ENCODE measurements at places on chromosomes 4 and X. TPM values are rescaled to one million over a fixed set of nuclear protein-coding genes. Genes with fewer than 3 reads are reported as not detected.
A peak's percentile ranks its signal among the peaks of the same experiment; 100 is the strongest.

Gene SLC10A4
- polyA plus RNA-seq, result 0.54 TPM

Gene MAOB
- polyA plus RNA-seq, result 60.5 TPM

Gene REPS2
- polyA plus RNA-seq, result 11.8 TPM

Gene AP1S2
- polyA plus RNA-seq, result 64.9 TPM

Gene CT83
- not detected for polyA plus RNA-seq

Gene RHOXF2
- not detected for polyA plus RNA-seq

Gene IL2RG
- 1.4 TPM for polyA plus RNA-seq

Gene PROM1
- 49.1 TPM for polyA plus RNA-seq

Gene IL13RA1
- polyA plus RNA-seq, result 69.6 TPM

Gene PAGE1
- not detected for polyA plus RNA-seq

Gene SHROOM4
- 17.4 TPM for polyA plus RNA-seq

Gene LARP7
- 125 TPM for polyA plus RNA-seq

Gene PABPC5
- polyA plus RNA-seq, result 5.5 TPM

Gene HGFAC
- 0.78 TPM for polyA plus RNA-seq

Gene GLOD5
- 1.6 TPM for polyA plus RNA-seq

Gene VAMP7
- 45.6 TPM for polyA plus RNA-seq

Gene VSIG1
- polyA plus RNA-seq, result 0.69 TPM

Gene IDUA
- 17.4 TPM for polyA plus RNA-seq

DNA sequence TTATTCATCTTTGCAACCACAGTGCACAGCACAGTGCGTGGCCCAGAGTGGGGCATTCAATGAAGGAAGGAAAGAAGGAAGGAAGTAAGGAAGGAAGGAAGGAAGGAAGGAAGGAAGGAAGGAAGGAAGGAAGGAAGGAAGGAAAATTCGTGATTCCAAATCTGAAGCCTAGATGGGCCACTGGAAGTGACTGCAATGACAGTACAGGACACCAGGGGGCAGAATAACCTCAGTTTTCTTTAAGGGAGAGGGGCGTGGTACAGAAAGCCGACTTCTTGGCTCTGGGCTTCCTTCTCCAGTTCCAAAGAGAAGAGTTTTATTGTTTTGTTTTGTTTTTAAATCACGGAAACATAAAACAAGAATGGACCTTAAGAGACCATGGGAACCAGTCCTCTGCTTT is 47.8 kb downstream of the APLN start:
- no peak for DNase-seq

DNA sequence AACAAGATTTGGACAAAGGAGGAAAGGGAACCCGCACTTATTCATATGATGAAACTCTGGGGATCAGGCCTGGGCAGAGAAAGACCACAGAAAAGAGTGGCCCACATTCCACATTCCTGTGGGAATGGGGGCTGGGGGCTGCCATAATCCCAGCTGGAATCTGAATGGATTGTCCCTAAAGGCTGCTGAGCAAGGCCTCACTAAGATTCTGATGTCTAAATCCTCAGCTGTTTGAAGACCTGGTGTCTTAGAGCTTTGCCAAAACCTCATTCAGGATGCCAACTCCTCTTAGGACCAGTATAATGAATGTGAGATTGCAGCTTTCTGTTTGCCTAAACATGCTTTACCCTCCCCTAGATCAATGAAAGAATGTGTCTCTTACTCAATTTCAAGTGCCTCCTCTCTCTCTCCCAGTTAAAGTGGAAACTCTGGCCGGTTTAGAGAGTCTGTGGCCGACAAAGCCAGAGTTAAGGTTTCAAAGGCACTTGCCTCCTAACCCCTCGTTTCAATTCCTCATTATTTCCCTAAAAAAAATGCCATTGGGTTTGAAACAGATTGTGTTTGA is 33.3 kb upstream of the GPC4 start:
- DNase-seq, result no peak

DNA sequence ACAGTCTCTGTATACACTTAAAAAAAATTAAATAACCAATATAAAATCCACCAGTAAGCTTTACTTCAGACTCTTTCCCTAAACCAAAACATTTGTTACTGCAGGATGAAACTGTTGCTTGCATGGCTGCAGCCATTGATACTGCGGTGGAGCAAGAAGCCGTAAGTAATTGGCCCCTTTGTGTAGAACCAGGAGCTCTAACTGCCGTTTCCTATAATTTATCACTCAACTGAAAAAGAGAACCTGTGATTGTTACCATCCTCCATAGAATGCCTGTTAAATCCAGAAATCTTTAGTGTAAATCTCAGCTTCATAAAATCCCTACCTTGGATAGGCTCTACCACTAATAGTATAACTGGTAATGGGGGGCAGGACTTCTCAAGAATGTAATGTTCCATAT is 62.6 kb downstream of the KIF4A start:
- DNase-seq, result no peak

- DNase-seq, result no peak
These were observed 1343.8 kb upstream of the IGFBP7 start for GRCh38 chr4:58453956-58454355.

DNA sequence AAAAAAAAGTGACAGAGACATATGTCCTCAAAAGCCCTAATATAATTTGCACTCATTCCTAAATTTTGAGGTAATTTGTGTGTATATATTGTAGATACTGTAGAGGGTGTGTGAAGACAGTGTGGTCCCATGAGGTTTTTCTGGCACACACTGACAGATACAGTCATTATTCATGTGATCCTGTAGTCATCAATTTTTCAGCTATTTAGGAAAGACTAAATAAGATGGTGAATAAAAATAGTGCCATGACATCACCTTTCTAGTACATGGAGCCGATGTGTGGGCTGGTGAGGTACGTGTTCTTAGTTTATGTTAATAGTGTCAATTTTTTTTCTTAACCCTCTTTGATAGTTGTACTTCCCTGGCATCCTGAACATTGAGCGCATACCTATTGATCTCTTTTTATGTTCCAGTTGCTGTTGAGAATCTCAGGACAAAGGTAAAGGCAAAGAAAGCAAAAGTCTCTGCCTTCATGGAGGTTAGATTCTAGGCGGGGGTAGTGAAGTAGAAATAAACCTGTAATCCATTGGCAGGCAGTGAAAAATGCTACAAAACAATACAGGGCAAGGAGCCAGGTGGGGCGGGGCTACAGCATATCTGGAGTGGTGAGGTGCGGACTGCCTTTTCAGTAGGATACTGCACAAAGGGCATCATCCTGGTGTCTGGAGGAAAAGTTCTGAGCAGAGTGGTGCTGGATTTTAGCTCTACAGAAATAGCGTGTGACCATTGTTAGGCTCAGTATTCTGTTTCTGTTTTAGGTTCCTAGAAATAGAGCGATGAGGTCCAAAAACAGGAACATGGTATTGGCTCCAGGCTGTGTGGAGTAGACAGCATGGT is 93.8 kb downstream of the ARHGAP10 start:
- DNase-seq, result no peak

GRCh38 chr4:185004562-185005218 is 13.6 kb upstream of the HELT start:
- no peak for DNase-seq

DNA sequence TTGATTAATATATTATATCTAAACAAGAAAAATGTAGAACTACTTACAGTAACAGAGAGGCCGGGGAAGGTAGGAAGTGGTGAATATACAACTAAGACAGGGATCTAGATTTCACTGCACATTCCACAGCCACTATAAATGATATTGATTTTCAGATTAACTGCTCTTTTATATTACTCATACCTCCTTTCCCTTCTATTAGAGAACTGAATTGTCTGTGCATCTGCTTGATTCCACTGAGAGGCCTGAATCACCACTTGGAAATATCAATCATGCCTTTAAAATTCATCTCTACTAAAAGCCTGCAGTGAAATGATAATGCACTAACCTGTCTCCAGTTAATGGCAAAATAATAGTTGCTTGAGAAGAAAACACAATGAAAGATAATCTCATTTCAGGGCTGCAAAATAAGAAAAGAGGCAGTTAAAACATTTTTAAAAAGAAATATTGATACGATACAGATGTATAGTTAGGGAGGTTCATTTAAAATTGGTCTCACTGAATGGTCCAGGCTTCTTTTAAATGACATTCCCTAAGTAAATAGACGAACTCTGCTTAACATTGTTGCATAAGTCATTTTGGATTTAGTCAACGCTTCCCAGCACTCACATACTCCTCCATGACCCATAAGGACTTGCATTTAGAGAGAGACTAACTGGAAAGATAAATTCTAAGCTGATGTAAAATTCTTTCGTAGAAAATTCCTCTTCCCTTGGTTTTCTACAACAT is 3.8 kb downstream of the ANTXR2 start:
- no peak for DNase-seq

GRCh38 chr4:56251556-56251955 is 135.7 kb downstream of the AASDH start:
- no peak for DNase-seq

DNA sequence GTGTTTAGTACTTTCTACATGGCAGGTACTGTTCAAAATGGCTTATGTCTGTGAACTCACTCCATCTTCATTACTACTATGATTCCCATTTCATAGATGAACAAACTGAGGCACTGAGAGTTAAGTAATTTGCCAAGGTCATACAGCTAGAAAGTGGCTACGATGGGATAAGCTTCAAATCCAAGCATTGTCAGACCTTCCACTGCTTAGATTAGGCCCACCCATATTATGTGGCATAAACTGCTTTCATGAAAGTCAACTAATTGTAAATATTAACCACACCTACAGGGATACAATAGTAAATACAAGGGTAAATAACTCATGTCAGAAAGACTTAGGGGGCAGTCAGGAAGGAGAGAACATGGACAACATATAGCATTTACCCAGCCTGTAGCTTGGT is 68.8 kb downstream of the SLITRK2 start:
- DNase-seq, result no peak

DNA sequence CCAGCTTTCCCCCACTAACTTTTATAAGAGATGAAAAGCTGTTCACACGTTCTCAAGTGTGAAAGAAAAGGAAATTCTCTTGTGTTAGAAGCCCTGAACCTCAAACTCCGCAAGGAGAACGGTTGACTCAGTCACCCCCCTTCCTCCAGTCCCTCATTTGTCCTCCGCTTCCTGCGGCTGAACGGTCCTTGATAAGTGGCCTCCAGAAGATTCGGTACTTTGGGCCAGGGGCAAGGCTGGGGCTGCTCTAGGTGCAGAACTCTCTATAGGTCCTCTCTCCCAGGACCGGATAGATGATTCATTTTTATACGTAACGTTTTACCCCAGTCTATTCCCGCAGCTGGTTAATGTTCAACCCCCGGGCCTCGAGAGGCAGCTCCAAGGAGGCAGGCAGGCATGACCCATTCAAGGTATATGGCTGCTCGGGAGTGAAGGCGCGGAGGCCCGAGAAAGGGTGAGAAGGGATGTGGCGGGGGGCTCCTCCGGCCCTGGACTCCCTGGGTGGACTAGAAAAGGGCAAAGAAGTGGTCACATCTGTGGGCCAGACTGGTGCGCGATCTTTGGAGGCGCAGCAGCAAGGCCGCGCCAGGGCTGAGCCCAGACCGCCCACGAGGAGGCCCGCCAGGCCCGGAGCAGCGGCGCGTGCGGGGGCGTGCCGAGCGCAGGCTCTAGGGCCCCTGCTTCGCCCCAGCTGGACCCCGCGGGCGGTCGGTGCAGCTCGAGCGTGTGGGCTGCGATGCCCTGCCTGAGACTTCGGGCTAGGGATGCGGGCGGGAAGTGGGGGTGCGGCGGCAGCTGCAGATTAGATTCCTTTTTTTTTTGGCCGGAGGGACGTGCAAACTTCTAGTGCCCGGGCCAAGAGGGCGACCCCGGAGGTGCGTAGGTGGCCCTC is 11.7 kb downstream of the PITX2 start:
- no peak for DNase-seq

DNA sequence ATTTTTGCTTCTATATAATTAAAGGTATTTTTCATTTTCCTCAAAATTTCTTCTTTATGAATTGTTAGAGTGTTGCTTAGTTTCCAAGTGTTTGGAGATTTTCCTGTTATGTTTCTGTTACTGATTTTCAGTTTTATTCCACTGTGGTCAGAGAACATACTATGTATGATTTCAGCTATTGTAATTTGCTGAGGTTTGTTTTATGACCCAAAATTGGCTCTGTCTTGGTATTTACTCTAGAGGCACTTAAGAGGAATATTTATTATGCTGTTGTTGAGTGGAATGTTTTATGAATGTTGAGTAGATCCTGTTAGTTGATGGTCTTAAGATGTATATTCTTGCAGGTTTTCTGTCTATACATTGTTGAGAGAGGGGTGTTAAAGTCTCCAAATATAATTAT is 263.5 kb downstream of the PABPC4L start:
- DNase-seq, result no peak

DNA sequence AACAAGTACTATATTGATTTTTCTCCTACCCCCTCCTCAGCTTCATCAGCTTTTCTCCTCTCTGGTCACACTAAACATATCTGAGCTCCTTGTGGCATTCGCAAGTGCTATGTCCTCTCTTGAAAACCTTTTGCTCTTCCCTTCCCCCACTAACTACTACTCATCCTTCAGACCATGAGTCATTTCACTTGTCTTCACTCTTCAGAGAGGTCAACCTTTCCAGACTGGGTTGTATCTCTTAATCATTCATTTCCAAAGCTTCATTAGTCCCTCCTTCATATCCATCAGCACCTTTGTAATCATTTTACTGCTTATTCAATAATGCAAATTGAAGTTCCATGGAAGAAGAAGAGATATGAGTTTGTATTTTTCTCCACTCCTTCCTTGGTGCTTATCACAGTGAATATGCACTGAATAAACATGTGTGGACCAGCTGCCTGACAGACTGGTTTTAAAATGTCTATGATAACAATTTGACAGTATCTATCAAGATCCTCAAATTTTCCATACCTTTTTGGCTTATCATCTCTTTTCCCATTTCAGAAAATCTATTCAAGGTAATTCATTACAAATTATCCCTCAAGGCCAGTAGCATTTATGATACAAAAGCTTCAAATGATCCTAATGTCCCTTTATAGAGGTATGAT is 28.4 kb downstream of the DDX60L start:
- no peak for DNase-seq

DNA sequence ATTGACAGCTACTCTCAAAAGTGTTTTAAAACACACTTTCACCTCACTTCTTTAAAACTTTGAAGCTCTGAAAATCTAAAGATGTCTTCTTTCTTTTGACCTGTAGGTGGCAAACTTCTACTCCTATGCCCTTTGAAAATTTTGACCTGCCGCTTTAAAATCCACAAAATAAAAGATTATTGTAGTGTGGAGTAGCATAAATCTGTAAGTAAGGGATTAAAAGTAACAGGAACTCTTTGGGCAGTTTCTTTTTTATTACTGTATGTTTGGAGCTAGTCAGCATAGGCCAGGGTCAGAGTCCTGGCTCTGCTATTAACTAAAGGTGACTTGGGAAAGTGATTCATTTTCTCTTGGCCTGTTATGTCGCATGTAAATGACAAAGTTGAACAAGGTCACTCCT is 25.5 kb downstream of the BBS12 start:
- DNase-seq, result peak; percentile 24

- DNase-seq, result no peak
These were observed 609.3 kb downstream of the IL1RAPL1 start for GRCh38 chrX:29196501-29196900.

- DNase-seq, result no peak
These were observed 16.9 kb downstream of the SH3RF1 start for GRCh38 chr4:169253904-169254303.

- DNase-seq, result no peak
These were observed 20.3 kb upstream of the PHF8 start for GRCh38 chrX:54064564-54064963.

GRCh38 chr4:98557194-98557892 is 101.1 kb downstream of the TSPAN5 start:
- DNase-seq, result no peak
